ENCODE measurements at places on chromosomes 5 and 9.

DNA sequence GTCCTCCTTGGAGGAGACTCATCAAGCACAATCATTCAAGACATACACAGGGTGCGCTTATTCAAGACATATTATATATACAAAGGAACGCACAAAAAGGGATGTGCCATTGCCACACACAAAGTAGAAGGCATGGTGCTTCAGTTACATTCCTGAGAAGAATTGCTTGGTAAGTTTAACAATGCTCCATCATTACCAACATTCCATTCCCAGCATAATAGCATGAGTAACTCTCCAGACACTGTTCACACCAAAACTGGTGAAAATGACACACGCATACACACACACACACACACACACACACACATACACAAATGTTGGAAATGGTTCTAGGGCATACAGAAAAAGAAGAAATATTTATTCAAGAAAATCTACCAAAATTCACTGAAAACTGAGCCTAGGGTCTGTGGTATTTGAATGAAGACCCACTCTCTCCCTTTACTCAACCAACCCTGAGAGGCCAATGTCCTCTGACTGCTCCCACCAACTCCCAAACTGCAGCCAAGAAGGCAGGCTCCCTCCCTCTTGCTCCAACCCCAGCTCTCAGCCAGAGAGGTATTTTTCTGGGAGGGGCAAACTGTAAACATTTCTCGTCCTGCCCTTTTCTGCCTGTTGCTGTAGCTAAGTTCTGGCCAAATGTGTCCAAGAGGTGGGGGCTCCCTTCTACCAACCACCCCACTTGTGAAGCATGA, 19.9 kb downstream of the UGT3A1 start:
- no peak for DNase-seq

GRCh38 chr9:77218612-77219011, 41.3 kb downstream of the VPS13A start:
- no peak for DNase-seq

DNA sequence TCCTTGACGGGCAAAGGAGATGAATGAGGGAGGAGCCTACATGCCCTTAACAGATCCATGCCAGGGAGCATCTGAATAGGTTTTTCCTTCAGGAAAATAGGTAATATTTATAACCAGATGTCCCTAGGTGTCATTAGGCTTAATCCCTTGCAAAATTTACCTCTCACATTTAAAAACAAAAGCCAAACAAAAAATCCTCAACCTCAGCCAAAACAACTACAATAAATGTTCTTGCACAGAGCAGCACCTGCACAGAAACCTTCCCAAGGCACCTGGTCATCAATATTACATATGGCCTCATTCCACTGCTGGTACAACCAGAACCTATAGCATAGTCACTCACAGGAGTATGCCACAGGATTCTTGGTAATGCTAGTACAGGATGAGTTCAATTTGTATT, 30.1 kb downstream of the SLC38A9 start:
- no peak for DNase-seq

DNA sequence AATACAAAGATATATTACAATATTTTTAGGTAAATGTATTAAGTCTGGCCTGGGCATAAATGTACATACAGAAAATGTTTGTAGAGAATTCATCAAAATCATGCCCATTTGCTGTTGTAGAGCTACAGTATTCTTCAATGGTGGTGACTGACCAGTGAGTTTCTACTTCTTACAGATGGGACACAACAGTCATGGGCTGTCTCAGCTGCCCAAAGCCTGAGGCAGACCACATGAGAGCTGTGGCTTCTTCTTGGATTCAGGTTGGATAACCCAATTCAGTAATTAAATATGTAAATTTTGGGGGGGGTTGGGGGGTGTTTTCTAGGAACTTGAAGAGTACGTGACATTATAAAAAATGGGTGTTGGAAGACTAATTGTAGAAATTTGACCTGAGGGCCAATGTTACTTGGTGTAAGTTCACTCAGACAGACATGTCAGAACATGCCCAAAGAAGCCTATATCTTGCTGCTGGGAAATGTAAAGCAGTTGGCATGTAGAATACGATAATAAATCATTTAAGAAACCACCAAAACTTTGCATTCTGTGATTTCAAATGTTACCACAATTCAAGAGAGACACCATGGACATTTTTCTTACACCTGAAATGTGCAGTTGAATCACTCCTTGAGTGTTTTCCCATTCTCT, 17.9 kb downstream of the STARD4 start:
- DNase-seq, result no peak

DNA sequence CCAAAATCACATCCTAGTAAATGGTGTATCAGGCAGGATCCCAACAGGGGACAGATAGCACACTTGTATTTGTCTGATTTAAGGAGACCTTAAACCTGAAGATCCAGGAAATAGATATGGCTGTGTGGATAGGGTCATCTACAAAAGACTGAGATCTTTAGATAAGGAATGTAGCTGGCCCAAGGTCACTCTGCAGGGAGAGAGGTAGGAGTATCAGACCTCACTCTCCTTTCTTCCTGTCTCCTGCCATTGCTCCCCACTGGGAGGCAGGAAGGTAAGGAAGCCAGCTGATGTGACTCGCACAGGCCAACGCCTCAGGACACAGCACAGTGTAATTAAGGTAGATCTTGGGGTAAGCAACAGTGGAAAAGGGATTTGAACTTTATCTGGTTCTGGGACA, 85.8 kb downstream of the PLPPR1 start:
- no peak for DNase-seq

DNA sequence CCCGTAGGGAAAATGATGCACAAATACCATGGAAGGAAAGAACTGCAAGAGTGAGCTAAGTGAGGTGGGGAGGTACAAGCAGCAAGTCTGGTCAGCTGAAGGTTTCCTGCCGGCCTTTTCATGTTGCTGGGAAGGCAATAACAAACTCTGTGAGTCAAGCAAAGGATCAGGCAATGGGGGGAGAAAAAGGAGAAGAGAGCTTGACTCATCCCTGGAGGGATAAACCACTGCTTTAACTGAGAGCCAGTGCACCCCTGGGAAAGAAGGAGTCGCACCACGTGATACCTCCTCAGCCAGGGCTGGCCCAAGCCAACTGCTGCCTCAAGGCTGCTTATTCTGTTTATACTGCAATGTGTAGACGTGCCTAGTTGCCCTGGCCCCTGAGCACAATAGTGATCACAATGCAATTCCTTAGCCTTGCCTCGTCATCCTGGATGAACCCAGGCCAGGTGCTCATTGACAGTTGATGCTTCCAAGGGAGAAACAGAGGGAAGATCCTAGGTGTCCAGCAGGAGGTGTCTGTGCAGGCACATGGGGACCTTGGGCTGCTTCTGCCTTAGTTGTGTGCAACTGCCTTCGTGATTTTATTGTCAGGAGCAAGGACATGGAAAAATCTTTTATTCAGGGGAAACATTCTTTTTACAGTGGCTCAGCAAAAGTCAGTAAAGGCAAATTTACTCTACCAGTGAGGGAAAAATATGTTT, 203.0 kb upstream of the TUT7 start:
- DNase-seq, result no peak

GRCh38 chr9:86176468-86176867, 77.1 kb upstream of the GOLM1 start:
- DNase-seq, result no peak

GRCh38 chr9:124840300-124840833, 12.9 kb upstream of the WDR38 start:
- DNase-seq, result no peak

DNA sequence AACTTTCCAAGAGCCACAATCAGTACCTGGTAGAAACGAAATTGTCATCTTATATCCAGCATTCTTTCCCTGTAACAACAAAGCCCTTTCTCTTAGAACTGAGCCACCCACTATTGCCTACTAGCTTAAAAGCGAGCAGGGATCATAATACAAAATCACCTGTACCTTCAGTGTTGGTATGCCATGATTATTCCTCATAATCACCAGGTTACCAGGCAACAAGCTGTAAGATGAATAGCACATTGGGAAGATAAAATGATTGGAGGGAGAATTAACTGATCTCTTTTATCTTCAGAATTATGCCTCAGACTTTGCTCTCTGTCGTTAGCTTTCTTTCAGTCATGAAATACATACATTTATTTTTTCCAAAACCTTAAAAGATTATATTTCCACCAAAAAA, 345.6 kb downstream of the PRELID2 start:
- no peak for DNase-seq

DNA sequence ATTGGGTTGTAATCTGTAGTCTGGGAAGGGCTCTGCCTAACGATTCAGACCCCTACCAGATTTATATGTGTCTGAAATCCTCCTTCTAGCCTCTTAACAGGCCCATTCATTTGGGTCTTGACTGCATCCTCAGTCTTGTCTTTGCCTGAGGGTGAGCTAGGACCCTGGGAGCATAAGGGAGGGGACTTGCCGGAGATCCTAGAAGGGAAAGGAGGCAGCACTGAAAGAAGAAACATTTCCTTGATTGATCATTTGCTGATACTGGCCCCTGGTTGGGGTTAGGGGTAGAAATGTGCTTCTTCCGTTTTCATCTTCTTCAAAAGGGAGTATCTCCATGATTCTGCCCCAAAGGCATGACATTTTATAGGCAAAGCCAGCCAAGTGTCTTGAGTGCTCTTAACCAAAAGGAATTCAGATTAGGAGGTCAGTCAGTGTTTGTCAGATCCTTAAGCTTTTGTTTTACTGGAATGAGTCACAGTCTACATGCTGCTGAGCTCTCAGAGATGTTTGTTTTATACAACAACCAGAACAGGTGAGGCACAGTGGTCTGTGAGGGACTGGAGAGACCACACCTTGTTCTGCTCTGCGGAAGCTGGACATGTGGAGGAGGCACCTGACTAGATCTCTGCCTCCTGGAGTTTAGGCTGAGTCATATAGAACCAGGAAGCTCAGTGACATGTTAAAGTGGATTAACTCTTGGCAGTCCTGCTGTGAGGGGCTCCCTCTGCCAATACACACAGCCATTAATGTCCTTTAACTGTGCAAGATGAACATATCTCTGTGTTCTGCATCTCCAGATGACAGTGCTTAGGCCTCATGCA, 37.7 kb downstream of the PCDHAC2 start:
- no peak for DNase-seq

DNA sequence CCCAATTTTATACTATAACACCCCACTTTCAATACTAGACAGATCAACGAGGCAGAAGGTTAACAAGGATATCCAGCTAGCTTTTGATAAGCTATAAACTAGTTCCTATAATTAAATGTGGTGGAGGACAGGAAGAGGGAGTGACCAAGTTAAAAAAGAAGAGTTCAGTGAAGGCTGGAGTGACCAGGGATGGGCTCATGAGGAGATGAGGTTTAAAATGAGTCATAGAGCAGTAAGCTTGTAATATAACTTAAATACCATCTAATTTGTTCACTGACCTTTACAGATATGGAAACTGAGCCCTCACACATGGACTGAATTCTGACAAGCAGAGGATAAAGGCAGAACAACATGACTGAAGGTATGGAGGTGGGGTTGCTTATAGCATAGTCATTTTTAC, 284.5 kb downstream of the SPATA31D1 start:
- DNase-seq, result no peak
